NCI-H1092 (cell line): ENCODE measurements at places on chromosomes 12 and 14.

DNA sequence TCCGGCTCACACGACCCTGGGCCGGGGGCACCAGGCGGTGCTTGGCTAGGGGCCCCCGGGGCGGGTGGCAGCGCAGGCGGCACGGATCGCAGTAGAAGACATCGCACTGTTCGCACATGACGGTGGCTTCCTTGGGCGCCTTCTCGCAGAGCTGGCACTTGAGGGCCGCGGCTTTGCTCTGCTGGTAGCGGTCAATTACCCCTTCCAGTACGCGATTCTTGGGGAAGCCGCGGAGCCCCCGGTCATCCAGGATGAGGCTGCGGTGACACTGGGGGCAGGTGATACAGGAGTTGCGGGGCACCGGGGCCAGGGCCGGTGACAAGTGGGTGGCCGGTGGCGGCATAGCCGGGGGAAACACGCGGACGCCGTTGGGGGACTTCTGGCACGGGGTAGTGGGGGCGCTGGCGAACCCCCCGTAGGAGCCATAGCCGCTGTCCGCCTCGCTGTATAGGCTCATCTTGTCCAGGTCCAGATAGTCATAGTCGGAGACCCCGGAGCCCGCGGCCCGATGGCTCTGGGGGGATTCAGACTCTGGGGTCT is 553 bp downstream of the TRIM9 start:
- peak; percentile 43 for DNase-seq

GRCh38 chr12:45833401-45833800 is 103.9 kb downstream of the ARID2 start:
- DNase-seq = no peak

DNA sequence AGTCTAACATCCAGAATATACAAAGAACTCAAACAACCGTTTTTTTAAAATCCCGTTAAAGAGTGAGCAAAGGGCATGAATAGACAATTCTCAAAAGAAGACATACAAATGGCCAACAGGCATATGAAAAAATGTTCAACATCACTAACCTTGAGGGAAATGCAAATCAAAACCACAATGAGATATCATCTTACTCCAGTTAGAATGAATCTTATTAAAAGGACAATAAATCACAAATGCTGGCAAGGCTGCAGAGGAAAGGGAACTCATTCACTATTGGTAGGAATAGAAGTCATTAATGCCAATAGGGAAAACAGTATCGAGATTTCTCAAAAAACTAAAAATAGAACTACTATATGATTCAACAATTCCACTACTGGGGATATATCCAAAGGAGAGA is 520.1 kb downstream of the RMST start:
- DNase-seq = no peak

DNA sequence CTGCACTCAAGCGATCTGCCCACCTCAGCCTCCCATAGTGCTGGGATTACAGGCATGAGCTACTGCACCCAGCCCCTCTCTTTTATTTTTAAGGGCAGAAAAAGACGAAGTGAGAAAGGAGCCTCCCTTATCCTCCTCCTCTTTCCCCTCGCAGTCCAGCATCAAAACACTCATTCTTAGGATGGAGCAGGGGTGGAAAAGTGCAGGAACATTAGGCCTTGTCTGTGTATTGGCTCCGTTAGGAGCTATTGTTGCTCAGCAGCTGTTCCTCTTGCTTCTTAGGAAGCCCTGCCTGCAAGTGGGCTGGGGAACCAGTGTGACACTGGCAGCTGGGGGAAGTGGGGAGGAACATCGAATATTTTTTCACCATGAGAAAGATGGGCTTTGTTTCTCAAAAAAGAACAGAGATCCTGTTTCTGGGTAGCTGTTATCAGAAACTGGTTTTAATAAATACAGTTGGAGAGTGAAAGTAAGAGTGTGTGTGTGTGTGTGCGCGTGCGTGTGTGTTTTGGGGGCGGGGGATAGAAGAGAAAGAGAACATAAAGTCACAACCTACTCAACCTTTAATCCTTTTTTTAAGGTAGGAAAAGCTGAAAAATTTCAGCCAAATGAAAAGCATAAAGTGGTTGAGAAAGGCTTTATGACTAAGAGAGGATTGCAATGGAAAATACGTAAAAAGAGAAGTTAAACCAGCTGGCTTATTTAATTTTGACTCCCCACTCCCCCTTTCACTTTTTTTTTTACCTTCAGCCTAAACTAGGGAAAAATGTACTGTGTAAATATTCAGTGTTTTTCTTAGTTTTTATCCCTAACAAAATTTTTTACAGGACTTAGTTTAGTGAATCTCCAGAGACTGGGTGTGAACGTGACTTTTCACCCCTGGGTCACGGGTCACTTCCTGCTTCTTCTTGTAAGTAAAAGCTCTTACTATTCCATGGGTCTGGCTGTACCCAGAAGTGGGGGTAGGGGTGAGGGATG is 197.2 kb upstream of the PLEKHG7 start:
- peak; percentile 34 for DNase-seq

DNA sequence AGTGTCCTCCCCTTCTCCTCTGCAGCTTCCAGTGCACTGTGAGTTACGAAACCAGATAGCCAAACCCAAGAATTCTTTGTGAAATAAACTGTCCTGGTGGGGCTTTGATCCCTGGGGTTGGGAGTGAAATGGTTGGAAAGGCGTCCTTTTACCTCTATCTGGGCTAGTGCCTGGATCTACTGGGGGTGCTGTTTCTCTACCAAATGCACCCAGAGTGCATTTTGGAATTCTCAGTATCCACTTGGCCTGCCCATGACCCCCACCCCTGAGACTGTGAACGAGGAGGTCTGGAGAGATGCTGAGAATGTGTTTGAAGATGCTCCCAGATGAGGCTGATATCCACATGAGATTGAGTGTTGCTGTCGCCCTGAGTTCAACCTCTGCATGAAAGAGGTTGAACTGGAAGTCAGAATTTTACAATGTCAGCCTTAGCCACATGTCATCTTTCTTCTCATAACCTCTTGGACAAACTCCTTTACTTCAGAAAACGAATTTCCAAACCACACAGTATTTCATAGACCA is 87.1 kb upstream of the CLMN start:
- DNase-seq = no peak

DNA sequence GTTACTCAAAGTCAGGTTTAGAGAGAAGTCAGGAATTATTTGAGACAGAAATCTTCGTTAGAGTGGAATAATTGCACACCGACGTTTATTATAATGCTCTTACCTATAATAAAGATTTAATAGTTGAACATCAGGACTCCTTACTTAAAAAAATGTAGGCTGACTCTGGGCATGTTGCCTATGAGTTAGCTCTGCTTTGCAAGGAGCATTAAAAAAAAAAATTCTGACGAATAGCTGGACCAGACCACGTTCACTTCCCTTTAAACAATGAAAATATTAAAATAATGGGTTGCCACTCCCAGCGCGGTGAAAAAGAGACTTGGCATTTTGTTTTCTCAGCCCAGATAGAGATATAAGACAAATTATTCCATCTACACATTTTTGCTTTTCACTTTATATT is 574 bp upstream of the FANCM start:
- no peak for DNase-seq

DNA sequence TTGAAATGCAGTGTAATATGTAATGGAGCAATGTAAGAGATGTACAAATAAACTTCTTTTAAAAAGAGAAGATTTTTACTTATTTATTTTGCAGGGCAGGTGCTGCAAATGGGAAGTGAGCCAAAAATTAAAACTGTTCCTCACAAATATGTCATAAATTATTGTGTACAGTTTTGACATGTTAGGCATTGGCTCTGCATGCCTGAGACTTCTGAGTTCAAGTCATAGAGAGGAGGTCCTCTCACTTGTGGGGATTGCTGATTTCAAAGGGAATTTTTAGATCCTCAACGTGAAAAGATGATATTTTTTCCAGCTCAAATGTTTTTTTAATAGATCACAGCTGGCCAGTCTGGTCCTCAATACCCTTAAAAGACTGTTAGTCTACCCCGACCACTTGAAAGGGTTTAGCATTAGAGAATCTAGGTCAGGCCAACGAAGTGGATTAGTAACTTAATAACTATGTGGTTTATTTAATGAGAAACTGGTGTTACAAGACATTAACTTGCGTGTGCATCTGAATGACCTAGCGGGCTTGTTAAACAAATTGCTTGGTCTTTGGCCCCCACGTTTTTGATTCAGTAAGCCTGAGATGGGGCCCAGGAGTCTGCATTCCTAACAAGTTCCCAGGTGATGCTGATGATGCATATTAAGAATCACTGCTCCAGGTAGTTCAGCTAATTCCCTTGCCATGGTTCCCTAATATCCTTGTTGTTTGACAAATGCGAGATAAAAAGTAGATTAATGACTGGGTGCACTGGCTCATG is 30.9 kb upstream of the WDR89 start:
- DNase-seq = no peak

- DNase-seq = no peak
Measured at GRCh38 chr14:95496111-95496681, 20.3 kb downstream of the SYNE3 start.

DNA sequence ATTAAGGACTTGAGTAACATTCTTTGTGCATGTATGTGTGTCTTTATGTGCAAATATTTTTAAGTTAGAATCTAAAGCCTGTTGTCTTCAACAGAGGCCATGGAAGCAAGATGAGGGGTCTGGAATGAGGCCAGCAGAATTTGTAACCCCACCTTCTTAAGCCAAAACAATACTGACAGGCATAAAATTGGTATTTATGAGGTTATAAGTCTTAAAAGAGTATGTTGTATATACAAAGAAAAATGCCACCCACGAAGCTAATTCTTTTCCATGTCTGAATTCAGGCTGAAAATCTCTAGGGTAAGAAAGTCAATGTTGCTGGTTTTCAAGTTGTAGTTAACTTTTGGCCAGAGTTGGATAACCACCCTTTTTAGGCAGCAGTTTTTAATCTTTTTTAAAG is 86.2 kb upstream of the TMTC1 start:
- DNase-seq = no peak

GRCh38 chr14:37115406-37115805 is 57.0 kb downstream of the SLC25A21 start:
- DNase-seq = no peak

GRCh38 chr14:93744176-93744575 is 44.1 kb downstream of the PRIMA1 start:
- DNase-seq = no peak

DNA sequence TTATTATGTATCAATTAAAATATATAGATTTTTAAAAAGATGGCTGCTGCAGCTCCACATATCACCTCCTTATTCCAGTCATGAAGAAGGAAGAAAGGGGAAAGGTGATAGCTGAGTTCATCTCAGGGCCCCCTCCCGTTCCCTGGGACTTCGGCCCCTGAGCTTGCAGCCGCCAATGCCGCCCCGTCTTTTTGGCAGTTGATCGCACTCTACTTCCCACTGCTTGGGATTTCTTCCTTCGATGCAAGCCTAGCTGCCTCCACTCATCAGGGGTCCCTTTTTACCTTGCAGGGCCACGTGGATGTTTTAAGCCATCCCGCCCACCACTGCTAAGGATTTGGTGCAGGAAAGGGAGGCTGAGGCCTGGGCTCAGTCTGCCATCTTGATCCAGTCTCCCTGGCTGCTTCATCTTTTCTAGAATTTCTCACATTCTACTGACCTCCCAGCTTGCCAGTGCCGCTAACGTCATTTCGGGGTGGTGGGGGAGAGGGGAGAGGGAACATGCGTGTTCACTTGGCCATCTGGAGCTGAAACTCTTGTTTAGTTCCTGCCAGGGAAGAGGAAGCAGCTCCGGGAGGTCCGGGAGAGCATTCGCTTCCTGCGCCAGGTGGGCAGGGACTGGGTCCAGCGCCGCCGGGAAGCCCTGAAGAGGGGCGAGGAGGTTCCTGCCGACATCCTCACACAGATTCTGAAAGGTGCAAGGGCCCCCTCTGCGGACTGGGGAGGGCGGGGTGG is 31.3 kb downstream of the CYP46A1 start:
- DNase-seq = no peak

DNA sequence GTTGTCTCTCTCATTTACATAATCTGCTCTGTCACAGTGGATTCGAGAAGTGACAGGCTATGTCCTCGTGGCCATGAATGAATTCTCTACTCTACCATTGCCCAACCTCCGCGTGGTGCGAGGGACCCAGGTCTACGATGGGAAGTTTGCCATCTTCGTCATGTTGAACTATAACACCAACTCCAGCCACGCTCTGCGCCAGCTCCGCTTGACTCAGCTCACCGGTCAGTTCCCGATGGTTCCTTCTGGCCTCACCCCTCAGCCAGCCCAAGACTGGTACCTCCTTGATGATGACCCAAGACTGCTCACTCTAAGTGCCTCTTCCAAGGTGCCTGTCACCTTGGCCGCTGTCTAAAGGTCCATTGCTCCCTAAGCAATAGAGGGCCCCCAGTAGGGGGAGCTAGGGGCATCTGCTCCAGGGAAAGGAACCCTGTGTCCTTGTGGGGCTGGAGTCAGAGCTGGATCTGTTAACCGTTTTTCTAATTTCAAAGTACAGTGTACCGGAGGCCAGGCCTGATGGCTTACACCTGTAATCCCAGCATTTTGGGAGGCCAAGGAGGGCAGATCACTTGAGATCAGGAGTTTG is 5.1 kb downstream of the ERBB3 start:
- DNase-seq = no peak

GRCh38 chr12:46361667-46362034 is 10.9 kb downstream of the SLC38A2 start:
- no peak for DNase-seq

GRCh38 chr12:15323480-15323879 is 1.2 kb downstream of the PTPRO start:
- DNase-seq = no peak

GRCh38 chr12:9699898-9700605 is 30.5 kb downstream of the CLEC2D start:
- no peak for DNase-seq

GRCh38 chr12:31586728-31587127 is 4.2 kb downstream of the DENND5B start:
- no peak for DNase-seq

DNA sequence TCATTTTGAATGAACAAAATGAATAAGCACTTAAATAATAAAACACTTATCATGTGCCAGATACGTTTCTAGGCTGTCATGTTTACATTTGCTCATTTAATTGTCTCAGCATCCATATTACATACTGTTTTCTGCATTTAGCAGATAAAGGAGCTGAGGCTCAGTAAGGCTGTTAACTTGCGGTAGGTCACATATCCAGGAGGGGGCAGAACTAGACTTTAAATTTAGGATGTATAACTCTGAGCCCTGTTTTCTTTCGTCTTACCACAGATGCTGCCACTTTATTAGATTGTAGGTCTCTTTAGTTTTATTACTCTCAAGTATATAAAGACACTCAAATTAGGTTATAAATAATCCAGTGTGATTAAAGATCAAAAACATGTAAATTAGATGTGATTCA is 17.7 kb downstream of the IRAK4 start:
- DNase-seq = peak; percentile 2

- DNase-seq = no peak
Measured at GRCh38 chr14:33019346-33019745, 80.7 kb downstream of the NPAS3 start.

GRCh38 chr12:96099986-96100385 is 64.6 kb upstream of the LTA4H start:
- no peak for DNase-seq

DNA sequence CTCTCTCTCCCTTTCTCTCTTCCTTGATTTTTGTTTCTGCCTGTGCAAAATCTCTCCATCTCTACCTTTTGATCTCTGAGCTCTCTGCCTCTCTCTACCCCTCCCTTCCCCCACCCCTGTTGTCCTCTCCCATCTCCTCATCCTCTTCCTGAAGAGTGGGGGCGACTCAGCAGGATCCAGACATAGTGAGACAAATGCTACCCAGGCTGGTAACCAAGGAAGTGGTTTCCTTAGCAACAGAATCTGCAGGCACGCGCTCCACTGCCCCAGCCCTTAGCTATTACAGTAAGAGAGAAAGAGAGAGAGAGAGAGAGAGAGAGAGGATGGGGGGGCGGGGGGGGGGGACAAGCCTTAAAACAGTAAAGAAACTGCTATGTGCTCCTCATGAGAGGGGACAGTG is 85.6 kb downstream of the CMKLR1 start:
- DNase-seq = no peak
